ENCODE measurements at places on chromosomes 16 and 17.

GRCh38 chr17:77889866-77890760 lies 68.4 kb upstream of the TNRC6C start:
- DNase-seq: no peak

DNA sequence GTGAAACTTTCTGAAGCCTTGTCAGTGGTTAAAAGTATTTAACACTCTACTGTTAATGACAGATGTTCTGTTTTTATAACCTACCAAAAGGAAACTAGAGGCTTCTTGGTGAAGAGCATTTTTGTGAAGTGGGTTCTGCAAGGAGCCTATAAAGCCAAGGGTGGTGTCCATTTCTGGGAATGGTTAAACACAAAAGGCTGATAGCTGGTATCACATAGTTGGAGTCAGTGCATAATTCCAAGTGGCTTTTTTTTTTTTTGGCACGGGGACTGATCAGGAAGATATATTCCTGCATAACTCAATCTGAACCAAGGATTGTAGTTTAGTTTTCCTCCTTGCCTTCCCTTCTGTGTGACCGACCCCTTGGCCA lies 27.6 kb upstream of the KPNB1 start:
- DNase-seq: no peak

DNA sequence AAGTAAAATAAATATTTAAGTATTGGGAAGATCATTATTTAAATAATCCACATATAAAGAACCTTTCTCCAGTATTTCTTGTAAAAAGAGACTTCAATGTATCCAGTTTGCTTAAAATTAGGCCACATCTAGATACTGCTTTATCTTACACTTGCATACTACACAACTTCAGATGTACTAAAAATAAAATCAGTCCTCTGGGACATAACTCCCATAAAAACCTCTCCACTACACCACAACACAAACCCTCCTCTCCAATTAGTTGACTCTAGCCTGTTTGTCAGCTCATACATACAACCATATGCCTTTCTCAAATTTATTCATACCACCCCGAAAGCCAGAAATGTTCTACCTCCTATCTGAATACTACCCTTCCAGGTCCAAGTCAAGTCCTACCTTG lies 21.6 kb downstream of the SPOP start:
- DNase-seq: no peak

DNA sequence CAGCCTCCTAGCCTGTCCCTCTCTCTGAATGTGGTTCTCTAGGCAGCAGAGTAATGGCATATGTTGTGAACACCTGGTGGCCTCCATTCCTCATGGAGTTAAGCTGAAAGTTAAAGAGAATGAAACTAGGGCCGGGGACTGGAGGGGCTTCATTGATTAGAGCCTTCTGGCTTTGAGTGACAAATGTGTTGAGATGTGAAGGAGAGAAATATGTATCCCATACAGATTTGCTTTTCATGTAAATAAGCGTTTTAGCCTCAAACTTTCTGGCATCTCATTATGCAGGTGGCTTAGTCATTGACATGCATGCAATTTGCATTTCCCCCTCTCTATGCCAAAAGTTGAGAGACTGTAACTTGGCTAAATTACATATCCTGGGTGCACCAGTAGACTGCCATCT lies 537.7 kb upstream of the EEF2KMT start:
- DNase-seq: no peak

DNA sequence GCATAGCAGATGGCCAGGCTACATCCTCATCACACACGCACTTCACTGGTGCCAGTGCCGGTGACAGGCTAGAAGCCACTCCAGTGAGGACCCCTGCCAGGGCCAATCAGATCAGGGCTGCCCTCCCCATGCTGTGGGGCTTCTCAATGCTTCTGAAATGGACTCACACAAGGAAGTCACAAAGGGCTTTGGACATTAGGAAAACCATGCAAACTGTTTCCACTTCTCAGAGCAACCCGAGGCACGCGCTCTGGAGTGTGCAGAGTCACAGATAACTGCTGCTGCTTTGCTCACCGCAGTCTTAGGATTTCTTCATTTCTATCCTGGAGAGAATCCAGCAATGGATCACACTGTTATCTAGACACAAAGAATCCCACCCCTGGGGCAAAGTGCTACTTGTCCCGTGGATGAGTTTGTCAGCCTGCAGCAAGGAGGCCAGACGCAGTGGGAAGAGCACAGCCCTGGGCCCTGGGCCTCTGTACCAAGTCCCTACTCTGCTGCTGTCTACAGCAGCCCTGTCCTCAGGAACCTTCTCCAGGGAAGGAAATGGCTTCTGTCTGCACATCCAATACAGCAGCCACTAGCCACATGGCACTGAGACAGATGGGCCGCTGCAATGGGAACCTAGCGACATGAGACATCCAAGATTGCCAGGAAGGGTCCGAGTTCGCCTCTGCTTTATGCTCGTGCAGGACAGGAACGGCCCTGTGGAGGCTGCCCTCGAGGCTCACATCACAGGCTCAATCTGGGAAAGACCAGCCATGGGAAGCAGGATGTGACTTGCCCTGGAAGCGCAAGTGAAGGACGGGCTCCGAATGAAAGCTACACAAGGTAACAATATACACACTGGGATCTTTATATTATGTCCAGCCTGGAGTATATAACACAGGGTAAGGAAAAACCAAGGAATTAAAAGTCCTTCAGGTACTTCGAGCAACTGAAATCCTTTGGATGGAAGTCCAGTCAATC lies 169.3 kb downstream of the ZFHX3 start:
- no peak for DNase-seq

DNA sequence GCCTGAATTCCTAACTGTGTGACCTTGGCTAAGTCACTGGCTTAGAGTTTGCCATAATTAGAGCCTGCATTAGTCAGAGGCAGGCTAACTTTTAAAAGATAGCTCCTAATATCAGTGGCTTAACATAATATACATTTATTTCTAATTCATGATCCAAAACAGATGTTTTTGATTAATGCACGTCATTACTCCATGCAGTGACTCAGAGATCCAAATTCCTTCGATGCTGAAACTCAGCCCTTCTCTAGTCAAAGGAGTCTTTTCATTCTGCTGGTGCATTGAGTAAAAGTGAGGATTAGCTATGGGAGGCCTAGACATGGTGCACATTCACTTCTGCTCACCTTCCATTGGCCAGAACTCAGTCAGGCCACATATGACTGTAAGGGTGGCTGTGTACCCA lies 49.8 kb downstream of the IRX3 start:
- no peak for DNase-seq
